Astrocyte of the spinal cord (primary cell): ENCODE measurements at places on chromosomes 3 and 15.

GRCh38 chr3:191417457-191417729 lies 43.6 kb upstream of the PYDC2 start:
- no peak for DNase-seq

DNA sequence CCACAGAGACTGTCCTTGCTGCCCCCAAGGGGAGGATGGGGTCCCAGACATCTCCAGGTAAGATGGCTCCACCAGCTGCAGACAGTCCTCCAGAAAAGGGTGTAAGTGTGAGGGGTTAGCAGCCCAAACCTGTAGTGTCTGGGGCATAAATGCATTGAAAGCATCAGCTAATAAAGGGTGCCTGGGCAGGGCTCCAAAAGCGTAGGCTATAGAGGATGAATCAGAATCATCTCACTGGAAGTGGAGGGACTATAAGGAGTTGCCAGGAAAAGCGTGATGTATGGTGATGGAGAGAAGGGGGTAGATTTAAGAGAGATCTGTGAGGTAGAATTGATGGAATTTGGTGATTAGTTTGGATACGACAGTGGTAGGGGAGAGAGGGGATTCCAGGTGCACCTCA lies 79.9 kb upstream of the ONECUT1 start:
- no peak for DNase-seq

- no peak for DNase-seq
These were observed 86.5 kb upstream of the PRR20G start for GRCh38 chr3:127374086-127375010.

DNA sequence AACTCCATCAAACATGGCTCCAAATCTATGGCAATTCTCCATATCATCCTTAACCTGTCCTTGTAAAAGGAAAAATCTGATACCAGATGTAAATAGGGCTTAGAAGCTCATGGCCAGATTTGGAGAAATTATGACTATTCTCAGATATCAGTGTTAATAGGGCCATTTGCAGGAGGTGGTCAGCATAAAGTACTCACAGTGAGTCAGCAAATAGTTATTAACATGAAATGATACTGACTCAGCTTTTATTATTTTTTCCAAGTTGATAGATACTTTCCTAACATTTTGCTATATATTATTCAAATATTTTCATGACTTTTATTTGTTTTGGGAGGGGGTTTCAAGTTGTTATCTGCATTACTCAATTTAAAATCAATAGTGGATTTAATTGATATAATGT lies 255.8 kb downstream of the MFSD1 start:
- no peak for DNase-seq

DNA sequence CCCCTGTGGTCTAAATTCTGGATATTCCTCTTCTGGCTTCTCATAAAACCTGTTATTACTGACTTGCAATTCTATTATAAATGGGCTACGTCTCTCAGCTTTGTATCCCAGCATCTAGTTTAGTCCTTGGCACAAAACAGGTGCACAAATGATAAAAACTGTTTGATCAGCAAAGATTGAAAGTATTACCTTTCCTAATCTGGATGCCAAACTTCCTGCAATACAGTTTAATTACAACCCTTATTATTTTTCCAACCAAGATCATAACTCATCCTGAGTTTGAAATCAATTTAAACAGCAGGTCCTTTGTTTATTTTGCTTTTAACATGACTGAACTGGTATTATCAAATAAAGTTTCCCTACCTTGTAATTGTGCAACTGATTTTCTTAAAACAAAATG lies 132.6 kb downstream of the ATP1B3 start:
- no peak for DNase-seq

GRCh38 chr3:120161902-120162301 lies 67.7 kb upstream of the GSK3B start:
- DNase-seq: no peak

DNA sequence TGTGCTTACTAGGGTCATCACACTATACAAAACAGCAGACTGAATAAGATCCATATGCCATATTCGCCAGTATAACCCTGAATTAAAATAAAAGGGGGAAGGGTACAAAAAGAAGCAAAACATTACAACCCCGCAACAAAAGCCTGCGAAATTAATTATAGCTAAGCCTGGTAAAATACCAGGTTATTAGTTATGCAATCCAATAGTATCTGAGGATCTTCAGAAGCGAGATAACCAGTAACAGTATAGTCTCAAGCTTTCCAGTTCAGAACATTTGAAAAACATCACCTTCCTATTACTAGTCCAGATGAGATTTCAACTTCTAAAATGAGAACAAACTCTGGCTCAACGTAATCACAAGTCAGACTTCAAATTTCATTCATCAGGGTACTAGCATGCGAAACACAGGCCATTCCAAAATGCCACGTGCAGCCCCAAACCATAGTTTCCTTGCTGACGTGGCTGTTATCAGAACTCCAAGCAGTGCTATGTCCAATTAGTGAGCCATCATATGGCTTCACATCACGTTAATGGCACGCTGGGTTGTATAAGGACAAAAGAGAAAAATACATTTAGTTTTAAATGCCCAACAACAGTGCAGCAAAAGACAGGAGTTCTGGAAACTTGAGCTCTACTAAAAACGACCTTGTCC lies 1.1 kb downstream of the SSR3 start:
- DNase-seq: peak; percentile 69

DNA sequence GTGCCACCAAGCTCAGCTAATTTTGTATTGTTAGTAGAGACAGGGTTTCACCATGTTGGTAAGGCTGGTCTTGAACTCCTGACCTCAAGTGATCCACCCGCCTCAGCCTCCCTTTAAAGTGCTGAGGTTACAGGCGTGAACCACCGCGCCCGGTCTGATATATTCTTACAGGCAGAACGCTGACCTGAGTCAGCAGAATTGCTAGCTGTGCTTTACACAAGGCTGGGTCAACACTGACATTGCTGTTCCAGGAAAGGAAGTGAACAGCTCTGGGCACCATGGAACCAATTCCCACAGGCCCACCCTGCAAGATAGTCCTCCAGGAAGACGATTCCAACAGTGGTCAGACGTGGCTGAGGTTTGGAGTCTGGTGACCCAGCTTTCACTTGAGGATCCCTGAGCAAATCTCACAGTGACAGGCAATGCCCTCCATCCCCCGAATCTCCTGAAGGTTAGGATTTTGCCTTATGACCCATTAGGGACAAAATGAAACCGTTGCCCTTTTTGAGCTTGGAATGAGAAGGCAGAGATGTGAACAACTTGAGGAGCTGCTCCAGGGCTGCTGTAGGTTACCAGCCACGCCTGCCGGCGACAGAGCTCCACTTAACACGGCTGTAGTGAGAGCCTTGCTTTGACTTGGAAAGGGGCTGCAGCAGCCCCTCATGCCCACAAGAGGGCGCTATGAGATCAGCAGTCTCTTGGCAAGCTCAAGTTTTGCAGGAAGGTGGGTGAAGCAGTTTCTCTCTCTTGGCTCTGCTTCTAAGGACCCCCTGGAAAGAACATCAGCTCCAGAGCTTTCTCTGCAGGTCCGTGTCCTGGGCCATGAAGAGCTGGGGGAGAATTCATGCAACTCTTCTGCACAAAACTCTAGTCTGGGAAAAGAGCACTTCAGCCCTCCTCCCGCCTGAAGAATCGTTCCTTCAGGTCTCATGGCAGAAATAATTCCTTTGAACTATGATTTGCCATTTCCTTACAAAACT lies 74.1 kb downstream of the SENP2 start:
- DNase-seq: peak; percentile 92
